ENCODE measurements at places on chromosomes 1 and 21.

DNA sequence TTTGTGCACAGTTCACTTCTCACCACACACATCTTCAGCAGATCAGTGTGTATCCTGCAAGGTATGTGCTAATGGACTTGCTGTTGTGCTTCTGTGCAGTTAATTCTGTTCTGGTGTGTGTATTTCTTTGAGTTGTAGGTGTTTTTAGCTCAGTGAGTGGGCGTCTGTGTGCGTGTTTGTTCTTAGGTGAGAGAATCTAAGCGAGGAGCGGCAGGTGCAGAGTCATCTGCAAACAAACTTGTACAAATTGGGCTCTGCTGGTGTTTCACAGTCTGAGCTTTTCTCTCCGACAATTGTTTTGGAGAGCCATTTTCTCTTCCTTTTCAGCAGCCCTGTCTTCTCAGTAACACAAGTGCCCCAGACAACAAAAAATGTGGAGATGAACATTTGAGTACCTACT is 43.6 kb downstream of the ACP6 start:
- no peak for DNase-seq

DNA sequence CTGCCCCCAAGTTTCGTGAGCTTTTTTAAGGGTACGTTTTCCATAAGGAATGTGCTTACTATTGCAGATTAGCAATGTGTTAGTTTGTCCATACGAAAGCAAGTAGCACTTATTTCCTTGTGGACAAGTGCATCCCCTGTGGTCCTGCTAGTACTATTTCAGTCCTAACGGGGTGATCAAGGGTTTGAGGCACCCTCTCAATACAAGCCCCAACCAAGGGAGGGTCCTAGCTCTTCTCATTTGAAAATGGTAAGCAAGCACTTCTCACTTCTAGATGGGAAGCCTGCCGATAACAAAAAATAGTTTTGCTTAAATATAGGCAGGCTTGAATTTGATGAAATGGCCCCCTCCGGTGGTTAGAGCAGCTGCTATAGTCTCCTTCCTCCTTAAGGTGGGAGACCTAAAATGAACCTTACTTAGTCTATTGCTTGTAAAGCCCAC is 64.0 kb upstream of the HMCN1 start:
- peak; percentile 79 for DNase-seq

- no peak for DNase-seq
Observed at GRCh38 chr1:93275634-93276295, 69.9 kb upstream of the DR1 start.

DNA sequence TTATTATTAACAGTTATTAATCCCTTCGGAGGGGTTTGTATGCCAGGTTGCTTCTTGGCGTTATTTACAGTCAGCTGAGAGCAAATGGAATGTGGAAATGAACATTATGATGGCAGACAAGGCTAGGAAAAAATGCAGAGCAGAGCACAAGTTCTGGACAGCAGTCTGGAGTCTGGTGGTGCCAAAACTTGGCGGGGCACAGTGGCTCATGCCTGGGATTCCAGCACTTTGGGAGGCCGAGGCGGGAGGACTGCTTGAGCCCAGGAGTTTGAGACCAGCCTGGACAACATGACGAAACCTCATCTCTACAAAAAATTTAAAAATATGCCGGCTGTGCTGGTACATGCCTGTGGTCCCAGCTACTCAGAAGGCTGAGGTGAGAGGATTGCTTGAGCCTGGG is 67.6 kb downstream of the CDC7 start:
- DNase-seq = no peak

GRCh38 chr1:1063945-1064831 is 9.9 kb downstream of the RNF223 start:
- DNase-seq = peak; percentile 83

DNA sequence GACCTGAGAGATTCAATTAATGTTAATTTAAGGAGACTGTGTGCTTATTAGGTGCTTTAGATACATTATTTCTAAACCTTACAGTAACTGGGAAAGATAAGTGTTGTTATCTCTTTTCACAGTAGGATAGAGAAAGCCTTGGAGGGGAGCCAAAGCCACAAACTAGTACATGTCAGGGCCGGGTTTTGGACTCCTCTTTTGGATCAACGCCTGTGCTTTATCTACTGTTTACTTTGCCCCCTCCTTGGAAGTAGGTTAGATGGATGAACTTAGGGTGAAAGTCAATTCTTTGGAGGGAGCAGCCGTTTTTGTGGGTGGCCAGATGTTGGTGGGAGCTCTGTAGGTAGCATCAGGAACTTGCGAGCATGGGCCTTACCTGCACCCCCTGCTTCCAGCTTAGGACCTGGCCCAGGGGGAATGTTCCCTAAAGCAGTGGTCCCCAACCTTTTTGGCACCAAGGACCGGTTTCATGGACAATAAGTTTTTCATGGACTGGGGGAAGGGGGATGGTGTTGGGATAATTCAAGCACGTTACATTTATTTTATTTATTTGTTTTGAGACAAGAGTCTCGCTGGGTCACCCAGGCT is 1.7 kb downstream of the HHAT start:
- peak; percentile 76 for DNase-seq

GRCh38 chr1:18901147-18901951 is 1.0 kb downstream of the ALDH4A1 start:
- DNase-seq = no peak

- peak; percentile 82 for DNase-seq
Observed at GRCh38 chr1:15328351-15329103, 81.2 kb upstream of the EFHD2 start.
